Hematopoietic multipotent progenitor cell treated with erythropoietin and hydrocortisone succinate and interleukin-3 and kit ligand, for 15 days (in vitro differentiated cells): ENCODE measurements at places on chromosomes 12 and 14.

DNA sequence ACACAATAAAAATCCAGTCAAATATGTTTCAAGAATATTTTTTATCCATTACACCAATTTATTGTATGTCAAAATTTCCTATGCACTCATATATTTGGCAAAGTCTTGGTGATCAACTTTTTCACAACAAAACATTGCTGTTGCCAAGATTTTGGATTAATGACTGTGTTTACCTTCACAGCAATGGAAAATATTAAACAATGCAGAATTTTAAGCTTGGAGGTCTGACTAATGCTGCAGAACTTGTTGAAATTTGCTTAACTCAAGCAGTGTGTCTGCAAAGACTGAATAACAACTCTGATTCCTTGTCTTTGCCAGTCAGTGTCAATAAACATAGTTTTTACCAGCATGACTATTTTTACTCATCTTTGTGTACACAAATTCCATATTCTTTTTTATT, 336.4 kb downstream of the CCER1 start:
- DNase-seq, result no peak

GRCh38 chr14:85714069-85714468, 184.1 kb downstream of the FLRT2 start:
- no peak for DNase-seq

DNA sequence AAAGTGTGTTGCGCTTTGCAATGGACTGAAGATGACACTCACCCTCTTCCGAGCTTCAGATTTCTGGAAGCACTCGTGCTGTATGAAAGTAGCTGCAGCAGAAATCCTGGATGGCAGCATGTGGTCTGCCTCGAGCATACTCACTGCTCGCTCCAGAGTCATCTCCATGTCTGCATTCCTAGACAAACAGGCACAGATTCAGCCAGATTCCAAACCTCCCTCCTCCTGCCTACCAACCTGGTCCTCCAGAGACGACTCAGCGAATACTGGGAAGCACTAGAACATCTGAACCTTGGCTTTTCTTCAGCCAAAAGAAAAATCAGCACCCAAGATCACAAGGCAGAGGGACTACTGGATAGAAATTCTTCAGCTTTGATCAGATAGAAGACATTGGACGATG, 27.7 kb downstream of the PKP2 start:
- no peak for DNase-seq

DNA sequence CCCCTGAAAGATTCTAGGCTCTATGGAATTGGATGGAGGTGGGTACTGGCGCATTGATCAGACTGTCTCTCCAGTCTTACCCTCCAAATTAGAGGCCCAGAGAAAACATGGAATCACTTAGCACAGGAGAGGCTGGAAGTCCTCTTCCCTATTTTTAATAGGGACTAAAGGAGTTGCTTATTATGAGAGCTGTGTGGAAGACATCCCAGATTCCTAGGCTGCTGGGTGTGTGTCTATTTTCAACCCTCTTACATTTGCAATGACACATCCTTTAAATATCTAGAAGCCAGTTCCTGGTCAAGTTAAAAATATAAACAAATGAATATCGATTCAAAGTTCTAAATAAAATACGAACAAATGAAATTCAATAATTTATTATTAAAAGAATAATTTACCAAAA, 58.3 kb upstream of the ARID2 start:
- DNase-seq, result no peak

DNA sequence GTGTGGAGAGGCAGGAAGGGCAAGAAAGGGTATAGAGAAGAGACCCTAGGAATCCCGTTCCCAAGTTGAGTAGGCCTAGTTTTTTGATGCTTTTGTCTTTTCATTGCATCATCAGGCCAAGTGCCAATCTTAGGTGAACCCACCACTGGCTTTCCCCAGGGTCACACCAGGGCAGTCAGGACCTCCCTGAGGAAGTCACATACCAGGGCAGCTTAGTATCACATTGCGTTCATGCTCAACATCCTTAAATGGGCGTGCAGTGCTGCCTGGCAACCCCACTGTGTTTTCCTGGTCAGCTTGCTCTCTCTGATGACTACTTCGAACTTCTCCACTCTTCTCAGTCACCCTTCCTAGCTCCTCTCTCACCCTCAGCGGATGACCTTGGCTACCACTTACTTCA, 9.0 kb downstream of the ASIC1 start:
- DNase-seq, result no peak

GRCh38 chr14:20332431-20332787, 670 bp downstream of the CCNB1IP1 start:
- DNase-seq, result no peak

DNA sequence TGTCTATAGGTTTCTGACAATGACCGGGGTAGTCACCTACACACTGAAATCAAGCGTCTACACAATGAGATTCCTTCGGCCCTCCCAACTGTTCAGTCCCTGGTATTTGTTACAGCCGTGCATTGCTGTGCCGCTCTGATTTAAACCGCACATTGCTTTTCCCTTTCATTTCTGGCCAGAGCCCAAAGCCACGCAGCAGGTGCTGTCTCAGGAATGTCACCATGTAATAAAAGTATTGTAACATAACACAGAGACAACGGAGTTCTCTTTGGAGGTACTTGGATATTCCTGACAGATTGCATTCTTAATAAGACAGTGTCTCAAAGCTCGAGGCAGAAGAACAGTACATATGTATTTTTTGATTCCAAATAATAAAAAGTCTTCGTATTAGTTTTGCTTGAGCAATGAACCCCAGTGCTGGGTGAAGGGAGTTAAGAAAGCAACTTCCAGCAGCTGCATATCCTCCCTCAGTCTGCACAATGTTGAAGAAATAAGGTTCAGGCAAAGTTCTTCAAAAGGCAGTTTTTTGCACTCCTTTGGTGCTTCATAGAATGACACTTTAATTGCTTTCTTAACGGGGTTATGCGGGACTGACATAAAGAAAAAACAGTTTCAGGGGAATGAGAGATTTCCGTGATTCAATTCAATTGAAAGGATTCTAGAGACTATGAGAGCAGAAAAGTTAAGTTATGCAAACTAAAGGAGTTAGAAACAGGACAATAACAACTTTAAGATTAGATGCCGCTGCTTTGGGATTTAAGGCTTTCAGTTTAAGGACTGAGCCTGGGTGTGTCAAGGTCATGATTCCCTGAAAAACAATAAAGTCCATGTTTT, 288.7 kb upstream of the FLRT2 start:
- no peak for DNase-seq
